ENCODE measurements at places on chromosomes 11 and 22. TPM values are rescaled to one million over a fixed set of nuclear protein-coding genes. Genes with fewer than 3 reads are reported as not detected.

Gene ZBTB16
- 29.7 TPM for total RNA-seq

Gene DBX1
- total RNA-seq = 5.3 TPM

Gene MMP8
- total RNA-seq = not detected

Gene MACROD1
- 11.9 TPM for total RNA-seq

Gene CCDC116
- total RNA-seq = not detected

Gene CRACR2B
- total RNA-seq = 11.6 TPM

All from neural progenitor cell (in vitro differentiated cells).